ENCODE measurements at places on chromosomes 7 and 10.

GRCh38 chr7:91151916-91152315 lies 112.3 kb upstream of the FZD1 start:
- no peak for DNase-seq

DNA sequence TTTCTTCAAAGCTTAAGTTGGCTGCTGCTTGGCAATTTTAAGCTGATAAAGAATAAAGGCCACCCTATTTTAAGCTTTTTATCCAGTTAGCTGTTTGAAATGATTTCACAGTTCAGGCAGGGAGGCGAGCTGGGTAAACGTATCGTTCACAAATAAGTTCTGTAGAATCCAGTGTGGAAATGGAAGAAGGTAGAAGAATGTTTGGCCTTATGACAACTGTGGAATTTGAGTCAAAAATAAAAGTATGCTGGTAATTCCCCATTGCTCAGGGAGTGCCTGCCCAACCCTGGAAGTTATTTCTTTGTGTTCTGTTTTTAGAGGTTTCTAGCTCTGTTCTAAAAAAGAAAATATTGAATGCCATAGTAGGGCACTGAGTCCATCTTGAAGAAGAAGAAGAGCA lies 113.1 kb downstream of the ARL4A start:
- DNase-seq, result no peak

GRCh38 chr7:120617275-120617674 lies 240.7 kb downstream of the TSPAN12 start:
- DNase-seq, result no peak

DNA sequence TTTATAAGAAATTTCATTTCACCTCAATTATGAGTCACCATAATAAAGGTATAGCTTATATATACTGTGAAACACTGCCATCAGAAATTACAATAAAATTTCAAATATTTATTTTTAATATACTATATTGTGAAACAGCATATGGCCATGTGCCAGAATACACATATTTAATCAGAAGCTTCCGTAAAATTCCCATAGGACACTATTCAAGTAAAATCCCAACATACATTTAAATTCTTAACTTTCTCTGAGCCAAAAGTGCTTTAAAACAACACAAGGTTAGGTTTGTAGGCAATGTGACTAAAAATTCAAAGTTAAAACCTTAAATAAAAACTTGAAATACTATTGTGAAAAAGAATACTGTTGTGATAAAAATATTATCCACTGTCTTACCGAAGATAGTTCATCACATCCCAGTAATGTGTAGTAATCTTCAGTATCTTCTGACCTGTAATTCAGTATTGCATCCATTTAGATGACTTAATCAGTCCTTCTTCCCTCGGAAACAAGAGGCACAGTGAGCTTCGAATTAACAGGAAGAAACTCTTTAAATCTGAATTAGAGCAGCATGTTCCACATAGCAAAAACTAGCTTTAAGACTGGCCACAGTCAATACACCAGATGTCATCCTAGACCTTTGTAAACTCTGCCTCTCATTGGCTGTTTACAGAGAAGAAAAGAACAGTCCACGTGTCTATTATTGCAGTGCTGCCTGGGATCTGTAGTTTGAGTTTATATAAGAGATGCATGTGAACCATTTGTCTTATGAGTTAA lies at the start of gene DNAJC12:
DNAJC12 (minus strand) TSS at position 648 of the 774 bp plus-strand sequence; CDS start at position 471, 177 bp downstream.
- no peak for DNase-seq

DNA sequence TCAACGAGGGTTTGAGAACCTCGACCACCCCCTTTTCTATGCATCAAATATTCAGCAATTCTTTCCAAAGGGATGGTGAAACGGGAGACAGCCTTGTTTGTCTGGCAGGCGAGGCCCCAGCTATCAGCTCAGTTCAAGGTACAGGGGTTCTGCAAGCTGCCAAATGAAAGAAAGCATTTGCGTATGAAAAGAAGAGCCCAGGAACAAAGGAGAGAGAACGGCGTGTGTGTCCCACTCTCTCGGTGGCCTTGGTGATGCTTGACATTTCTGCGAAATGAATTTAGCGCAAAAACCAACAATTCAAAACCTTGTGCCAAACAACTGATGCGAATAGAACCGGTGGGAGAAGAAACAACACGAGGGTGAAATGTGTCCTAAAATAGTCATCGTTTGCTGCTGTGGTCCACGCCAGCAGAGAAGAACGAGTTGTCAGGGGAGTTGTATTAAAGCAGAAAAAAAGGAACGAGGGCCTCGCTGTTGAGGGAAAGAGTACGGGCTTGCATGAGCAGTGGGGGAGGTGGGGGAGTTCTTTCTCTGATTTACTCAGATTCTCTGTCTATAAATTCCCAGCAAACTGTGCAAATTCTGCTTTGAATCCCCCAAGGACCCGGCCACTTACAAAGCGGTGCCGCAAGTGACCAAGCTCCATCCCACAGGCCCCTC lies 97.7 kb downstream of the TMEM130 start:
- DNase-seq, result no peak

DNA sequence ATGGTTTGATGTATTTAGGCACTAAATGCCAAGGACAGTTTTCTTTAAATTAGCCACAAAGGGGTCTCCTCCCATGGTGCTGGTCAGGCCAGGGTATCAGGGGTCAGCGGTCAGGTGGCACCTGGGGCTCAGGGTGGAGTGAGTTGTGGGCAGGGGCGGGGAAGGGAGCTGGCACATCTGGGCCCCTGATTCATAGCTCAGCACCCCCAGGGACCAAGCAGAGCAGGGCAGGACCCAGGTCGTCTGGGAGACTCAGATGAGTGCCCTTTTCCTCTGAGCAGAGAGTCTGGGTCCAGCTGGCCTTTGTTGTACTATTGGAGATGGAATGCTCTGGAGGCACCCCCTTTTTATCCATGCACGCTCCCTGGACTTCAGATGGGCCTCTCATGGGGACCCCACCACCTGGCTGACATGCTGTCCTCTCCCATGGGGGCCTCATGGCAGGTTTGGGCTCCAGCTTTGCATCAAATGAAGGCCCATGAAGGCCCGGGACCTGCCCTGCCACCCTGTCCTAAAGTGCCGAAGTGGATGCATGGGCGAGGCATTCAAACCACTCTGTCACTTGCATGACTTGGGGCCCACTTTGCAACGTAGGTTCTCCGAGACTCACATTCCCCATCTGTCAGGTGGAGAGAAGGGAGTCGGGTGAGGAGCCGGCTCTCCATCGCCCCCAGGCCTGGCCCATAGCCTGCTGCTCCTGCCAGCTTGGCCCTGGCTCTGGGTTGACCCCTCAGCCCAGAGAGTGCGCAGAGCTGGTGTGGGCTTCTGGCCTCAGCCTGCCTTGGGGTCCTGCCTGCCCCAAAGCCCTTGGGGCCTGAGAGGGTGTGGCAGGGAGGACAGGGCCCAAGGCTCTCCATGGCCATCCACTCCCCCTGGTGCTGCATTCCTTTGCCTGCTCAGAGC lies 66.4 kb downstream of the RAMP3 start:
- no peak for DNase-seq

All from gastrocnemius medialis (tissue), 4 donors.